Activated CD8-positive, alpha-beta T cell treated with anti-CD3 and anti-CD28 coated beads for 36 hours (primary cell): ENCODE measurements at places on chromosomes 1 and 21. TPM values are rescaled to one million over a fixed set of nuclear protein-coding genes. Genes with fewer than 3 reads are reported as not detected.

OR2L8 gene
- 0.29 TPM for total RNA-seq

DNA sequence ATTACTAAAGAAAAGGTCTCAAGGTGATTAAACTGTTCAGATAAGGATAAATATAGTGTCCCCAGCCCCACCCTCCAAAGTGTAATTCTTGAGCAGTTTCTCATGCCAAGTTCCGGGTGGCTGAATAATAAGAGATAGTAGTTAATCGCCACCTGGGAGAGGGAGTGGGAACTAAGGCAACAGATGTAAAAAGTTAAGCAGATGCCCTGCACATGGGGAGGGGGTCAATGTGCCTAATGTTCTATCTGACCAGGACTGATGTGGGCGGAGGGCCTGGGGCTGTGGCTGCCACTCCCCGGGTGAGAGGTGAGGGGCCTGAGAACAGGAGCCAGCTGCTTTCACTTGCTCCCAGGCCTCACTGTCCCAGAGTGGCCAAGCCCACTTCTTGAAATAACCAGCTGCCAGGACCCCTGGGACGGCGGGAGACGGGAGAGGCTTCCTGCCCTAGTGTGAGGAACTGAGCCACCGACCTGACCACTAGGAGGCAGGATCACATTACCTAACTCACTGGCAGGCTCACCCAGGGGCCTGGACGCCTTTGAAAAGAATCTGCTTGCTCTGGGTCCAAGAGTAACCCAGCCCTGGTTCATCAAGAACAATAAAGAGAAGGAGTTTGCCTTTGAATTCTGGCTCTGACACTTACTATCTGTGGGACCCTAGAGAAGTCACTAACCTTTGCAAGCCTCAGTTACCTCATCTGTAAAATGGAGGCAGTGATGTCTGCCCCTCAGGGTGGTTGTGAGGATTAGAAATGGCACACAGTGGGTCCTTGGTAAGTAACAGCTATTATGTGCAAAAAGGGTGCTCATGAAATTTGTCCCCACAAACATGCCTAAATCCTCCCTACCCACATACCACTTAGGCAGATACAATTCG lies 179.2 kb downstream of the ATG4C start:
- H3K36me3 ChIP-seq: no peaks in the 10 kb centered on the region

HPCAL4 gene
- total RNA-seq: 2.8 TPM

- no peak for DNase-seq
- H3K4me1 ChIP-seq: peaks cover 47% of the 10 kb centered on the region
- H3K36me3 ChIP-seq: no peaks in the 10 kb centered on the region
- H3K27ac ChIP-seq: no peak overlapping the region
- no peaks in the 10 kb centered on the region for H3K27me3 ChIP-seq
- no peak overlapping the region for H3K4me3 ChIP-seq
Observed at GRCh38 chr1:25661043-25661815, 44.6 kb downstream of the MAN1C1 start.

- H3K27me3 ChIP-seq: peaks cover 9% of the 10 kb centered on the region
- no peak for DNase-seq
- no peak overlapping the region for H3K27ac ChIP-seq
- H3K4me1 ChIP-seq: peaks cover 9% of the 10 kb centered on the region
Observed at GRCh38 chr1:181079382-181079781, 9.1 kb upstream of the IER5 start.

IL10 gene
- not detected for total RNA-seq

- H3K4me3 ChIP-seq: no peak overlapping the region
- no peaks in the 10 kb centered on the region for H3K4me1 ChIP-seq
- H3K27ac ChIP-seq: no peak overlapping the region
Observed at GRCh38 chr21:44432841-44433790, 22.2 kb upstream of the LRRC3 start.

DNA sequence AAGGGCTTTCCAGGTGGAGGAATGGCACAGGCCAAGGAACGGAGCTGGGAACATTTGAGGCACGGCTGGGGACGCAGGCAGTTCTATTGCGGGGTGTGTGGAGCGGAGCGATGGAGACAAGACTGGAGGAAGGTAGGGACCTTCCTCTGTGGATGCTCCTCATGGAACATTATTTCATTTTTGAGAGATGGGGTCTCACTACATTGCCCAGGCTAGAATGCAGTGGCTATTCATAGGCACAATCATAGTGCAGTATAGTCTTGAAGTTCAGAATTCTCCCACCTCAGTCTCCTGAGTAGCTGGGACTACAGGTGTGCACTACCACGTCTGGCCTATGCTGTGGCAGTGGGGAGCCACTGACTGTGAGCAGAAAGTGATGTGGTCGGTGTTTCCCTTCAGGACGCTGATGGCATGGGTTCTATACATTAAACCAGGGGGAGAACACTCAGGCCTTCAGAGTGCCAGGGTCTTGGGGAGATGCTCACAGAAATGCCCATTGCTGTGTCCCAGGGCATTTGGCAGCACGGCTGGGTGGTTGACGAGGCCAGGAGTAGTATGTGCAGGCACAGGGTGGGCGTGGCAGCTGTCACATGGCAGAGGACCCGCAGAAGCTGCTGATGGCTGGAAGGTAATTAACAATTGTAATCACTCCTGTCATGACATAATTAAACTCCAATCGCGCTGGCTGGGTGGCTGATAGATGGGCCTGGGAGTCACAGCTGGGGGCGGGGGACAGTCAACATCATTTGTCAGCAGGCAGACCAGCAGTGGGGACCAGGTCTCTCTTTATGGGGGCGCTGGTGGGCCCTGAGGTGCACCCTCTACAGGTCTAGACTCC lies 40.8 kb upstream of the ACOT11 start:
- no peak for DNase-seq
- no peak overlapping the region for H3K4me3 ChIP-seq
- peaks cover 2% of the 10 kb centered on the region for H3K27me3 ChIP-seq
- H3K36me3 ChIP-seq: no peaks in the 10 kb centered on the region
- no peak overlapping the region for H3K27ac ChIP-seq
- no peaks in the 10 kb centered on the region for H3K4me1 ChIP-seq
